Karpas-422 (cell line): ENCODE measurements at places on chromosomes 5 and 9. TPM values are rescaled to one million over a fixed set of nuclear protein-coding genes. Genes with fewer than 3 reads are reported as not detected.

DNA sequence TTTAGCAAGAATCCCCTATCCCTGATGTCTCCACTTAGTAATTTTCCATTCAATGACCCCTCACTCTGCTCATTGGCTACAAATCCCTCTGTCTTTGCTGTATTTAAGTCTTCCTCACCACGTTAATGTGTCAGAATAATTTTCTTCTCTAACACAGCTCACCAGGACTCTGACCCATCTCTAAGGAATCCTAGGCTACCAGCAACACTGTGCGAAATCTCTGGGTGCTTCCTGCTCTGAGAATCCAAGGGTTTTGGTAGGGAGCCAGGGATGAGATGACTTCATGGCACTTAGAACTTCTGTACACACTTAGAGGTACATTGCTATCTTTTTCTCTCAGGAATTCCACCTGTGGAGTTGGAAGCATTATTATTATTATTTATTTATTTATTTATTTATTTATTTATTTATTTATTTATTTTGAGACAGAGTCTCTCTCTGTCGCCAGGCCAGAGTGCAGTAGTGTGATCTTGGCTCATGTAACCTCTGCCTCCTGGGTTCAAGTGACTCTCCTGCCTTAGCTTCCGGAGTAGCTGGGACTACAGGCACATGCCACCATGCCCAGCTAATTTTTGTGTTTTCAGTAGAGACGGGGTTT lies 53.5 kb downstream of the FOXI1 start:
- DNase-seq = no peak

DNA sequence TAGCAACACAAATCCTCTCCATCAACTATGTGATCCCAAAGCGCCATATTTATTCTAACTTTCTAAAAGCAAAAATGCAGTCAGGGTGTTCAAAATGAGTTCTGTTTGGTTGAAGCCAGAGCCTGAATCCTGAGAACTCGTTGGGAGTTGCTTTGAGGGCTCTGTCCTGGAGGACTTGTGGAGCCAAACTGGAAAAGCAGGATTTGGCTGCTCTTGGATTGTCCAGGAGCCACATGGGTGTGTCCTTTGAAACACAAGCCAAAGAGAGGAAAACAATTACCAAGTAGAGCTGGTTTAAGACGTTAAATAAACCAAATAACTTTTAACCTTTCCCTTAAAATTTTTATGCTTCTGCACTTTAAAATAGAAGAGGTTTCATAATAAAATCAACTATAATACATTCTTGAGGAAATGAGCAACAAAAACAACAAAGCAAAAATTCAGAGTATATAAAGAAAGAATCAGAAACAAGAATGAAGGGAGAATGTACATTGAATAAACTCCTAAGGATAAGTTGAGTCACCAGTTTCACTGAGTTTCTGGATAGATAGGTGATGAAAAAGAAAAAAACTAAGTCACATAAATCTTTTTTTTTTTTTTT lies 13.5 kb downstream of the C5orf46 start:
- no peak for DNase-seq

GRCh38 chr5:108251350-108251749 lies 130.5 kb downstream of the FBXL17 start:
- no peak for DNase-seq

DNA sequence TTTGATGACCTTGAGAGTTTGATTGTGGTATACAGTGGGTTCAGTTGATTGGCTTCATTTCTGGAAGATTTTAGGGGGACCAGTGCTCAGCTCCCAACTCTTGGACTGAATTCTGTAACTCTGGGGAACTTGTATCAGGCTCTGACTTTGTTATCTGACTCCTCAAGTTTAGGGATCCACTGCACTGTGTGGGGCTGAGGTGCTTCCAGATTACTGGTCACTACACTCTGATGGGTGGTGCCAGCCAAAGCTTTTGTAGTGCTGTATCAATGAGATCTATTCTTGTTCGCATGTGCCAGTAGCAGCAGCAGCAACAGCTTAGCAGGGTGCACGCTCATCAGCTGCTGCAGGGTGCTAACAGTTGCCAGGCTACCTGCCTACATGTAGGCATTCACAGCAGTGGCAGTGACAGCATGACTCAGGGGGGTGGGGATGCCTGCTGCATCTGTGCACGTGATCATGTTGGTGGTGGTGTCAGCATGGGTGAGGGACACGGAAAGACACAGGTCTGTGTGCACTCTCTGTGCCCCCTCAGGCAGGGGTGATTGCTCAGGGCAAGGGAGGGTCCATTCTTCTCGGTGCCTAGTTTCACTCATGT lies 438.8 kb upstream of the SEMA6A start:
- DNase-seq = no peak

GRCh38 chr5:87831499-87831898 lies 418.8 kb upstream of the CCNH start:
- DNase-seq = no peak

DNA sequence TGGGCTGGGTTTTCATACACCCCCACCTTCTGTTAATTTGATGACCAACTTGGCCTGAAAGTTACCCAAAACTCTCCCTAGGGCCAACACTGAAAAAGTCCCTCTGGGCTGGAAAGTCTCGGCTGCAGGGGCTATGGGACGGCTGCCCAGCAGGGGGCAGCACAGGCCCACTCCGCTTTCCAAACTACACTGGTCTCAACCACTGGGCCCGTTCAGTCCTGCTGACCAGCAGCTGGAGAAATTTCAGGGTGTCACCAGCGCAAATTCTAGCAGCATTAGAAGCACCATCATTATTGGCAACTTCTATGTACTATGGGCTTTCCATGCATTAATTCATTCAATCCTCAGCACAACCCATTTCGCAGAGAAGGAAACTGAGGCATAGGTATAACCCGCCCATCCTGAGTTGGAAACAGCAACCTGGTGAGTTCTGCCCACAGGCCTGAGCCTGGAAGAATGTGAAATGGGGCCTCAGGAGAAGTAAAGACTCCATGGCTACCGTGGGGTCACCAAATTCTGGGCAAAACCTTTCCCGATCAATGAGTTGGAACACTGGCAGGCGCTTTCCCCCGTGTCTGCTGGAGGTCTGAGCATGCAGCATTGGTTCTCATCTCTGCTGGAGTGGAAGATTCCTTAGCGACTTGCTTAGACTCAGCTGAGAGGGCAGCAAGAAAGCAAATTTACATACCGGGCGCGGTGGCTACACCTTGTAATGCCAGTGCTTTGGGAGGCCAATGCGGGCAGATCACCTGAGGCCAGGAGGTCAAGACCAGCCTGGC lies 9.7 kb downstream of the ORM2 start:
- peak; percentile 84 for DNase-seq

DNA sequence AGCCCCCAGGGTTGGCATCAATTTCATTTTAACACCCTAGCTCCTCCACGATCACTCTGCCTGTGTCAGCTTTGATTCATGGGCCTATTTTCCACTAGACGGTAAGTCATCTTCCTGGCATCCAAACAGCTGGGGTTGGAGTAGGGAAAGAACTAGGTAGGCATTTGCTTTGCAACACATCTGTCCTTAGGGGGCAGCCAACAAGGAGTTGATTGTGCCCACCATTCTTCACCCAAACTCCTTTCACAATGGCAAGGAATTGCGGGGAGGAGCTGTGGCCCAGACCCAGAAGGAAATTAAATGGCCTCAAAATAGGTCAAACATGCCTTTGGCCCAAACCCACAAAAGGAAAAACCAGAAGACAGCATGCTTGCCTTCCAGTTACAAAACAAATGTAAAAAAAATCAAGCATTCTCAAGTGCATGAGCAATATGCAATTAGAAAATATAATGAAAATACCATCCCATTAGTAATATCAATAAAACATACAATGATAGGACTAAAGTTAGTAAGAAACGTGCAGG lies 71.8 kb downstream of the NRG2 start:
- no peak for DNase-seq

DNA sequence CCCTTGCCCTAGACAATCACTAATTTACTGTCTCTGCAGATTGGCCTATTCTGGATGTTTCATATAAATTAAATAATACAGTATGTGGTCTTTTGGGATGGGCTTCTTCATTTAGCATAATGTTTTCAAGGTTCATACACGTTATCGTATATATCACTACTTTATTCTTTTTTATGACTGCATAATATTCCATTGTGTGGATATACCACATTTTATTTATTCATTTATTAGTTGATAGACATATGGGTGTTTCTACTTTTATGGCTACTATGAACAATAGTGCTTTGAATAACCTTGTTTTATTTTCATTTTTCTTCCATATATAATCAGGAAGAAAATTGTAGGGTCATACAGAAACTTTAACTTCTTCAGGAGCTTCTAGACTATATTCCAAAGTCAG lies 108.5 kb upstream of the PAPPA start:
- no peak for DNase-seq

- DNase-seq = no peak
These were observed 24.7 kb upstream of the CTNND2 start for GRCh38 chr5:11928909-11929308.

- DNase-seq = no peak
These were observed 13.2 kb downstream of the DOCK8 start for GRCh38 chr9:227860-228259.

GRCh38 chr5:151094852-151095245 lies 14.0 kb upstream of the TNIP1 start:
- DNase-seq = no peak

DNA sequence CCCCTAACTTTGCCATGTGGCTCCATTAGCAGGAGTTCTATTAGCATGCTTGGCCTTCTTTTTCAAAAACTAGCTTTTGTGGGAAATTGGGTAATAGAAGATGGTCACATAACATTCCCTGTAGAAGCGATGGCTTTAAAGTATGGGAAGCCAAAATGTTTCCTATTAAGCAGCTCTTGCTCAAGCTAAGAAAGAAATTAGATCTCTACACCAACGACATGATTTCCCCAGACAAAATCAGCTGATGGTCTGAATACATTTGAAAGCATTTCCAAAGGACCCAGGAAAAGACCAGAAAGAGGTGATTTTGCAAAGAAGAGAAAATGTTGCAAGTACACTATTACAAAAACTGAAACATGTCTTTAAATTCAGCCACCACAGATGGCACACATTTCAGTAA lies 4.8 kb upstream of the NFIL3 start:
- DNase-seq = no peak

DNA sequence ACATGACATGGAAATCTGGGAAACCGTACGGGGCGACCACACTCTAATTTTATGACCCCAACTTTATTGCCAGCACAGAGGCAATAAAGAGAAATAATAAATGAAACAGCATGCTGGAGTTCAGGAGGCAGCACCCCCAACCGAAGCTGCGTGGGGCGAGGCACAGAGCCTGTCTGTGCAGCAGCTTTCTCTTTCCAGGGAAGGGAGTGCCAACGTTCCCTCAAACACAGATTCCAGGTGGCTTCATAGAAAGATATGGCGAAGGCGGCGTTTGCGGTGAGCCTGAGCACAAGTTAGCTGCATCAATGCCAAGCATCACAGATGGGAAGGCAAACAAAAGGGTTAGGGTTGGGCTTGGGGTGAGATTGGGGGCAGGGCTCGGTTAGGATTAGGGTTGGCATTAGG lies 114.8 kb downstream of the HSD17B3 start:
- no peak for DNase-seq

DNA sequence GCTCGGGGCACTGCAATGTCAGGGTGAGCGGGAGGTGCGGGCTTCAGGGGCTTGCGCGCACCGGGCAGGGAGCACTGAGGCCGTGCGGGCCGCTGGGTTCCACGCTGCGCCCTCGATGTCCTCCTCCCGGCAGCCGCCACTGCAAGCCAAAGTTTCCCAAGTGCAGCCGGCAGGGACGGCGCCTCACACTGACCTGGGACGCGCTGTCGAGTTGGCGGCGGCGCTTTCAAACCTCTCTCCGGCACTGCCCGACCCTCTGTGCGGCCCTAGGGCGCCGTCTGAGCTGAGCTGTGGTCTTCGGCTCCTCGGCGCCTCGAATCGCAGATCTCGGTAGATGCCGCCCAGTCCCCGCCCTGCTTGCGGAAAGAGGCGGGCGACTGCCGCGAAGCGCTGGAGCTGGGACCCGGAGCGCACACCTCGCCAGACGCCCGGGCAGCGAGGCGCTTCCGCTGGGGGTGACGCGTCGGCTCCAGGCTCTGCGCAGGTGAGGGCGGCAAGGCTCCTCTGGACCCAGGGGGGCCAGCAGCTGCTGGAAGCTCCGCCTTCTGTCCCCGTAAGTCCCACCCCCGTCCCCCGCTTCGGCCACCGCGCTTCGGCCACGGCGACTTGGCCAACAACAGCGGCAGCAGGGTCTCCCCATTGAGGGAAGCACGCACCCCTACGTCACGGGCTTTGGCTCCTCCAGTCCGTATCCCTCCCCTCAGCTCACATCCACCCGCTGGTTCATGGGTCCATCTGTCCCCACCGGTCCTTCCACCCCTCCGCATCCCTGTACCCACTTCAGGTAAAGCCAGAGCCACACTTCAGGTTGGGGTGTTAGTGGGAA lies at the start of gene ANKRD34B:
ANKRD34B (minus strand) TSS at position 320 of the 826 bp plus-strand sequence. CDS start 10,261 bp downstream, outside the sequence.
- no peak for DNase-seq

- DNase-seq = no peak
These were observed 4.0 kb upstream of the CLIC3 start for GRCh38 chr9:137000177-137000930.

PALM2AKAP2 gene
- not detected in 2 replicates for total RNA-seq

MELK gene
- 16.0 and 22.2 TPM in 2 replicates for total RNA-seq

CRB2 gene
- not detected in 2 replicates for total RNA-seq

PLAC8L1 gene
- total RNA-seq = 2.0 TPM in 1 of 2 replicates, not detected in the other

PCDHA12 gene
- not detected in 2 replicates for total RNA-seq

PCDHGB7 gene
- total RNA-seq = 6.3 and 10.4 TPM in 2 replicates

TAF11L10 gene
- not detected in 2 replicates for total RNA-seq

POU5F2 gene
- 0.94 and 3.3 TPM in 2 replicates for total RNA-seq

ZFR gene
- total RNA-seq = 59.7 and 87.7 TPM in 2 replicates

XRCC4 gene
- total RNA-seq = 14.8 and 22.2 TPM in 2 replicates
